ENCODE measurements at places on chromosomes 7 and 10. TPM values are rescaled to one million over a fixed set of nuclear protein-coding genes. Genes with fewer than 3 reads are reported as not detected.

MSANTD7 gene
- 10.2 TPM for total RNA-seq

KAZALD1 gene
- total RNA-seq = 3.0 TPM

HOXA4 gene
- total RNA-seq = 1.9 TPM

PTPRZ1 gene
- total RNA-seq = 0.02 TPM

TLX1 gene
- total RNA-seq = not detected

ODAD2 gene
- 0.17 TPM for total RNA-seq

CHRM2 gene
- not detected for total RNA-seq

TSPAN15 gene
- 102 TPM for total RNA-seq

CALHM3 gene
- total RNA-seq = 0.35 TPM

PON2 gene
- 329 TPM for total RNA-seq

AMPH gene
- 0.05 TPM for total RNA-seq

PTF1A gene
- not detected for total RNA-seq

All from A549 treated with AZD2906 at 1 μM for 4 hours (cell line).